ENCODE measurements at places on chromosomes 13 and 19.

GRCh38 chr13:100125946-100126345, 37.1 kb downstream of the PCCA start:
- DNase-seq = no peak

GRCh38 chr19:8577247-8577646, at the start of gene MYO1F:
MYO1F (minus strand) TSS chr19:8577442; CDS start chr19:8577309, 133 bp downstream.
- no peak for DNase-seq

DNA sequence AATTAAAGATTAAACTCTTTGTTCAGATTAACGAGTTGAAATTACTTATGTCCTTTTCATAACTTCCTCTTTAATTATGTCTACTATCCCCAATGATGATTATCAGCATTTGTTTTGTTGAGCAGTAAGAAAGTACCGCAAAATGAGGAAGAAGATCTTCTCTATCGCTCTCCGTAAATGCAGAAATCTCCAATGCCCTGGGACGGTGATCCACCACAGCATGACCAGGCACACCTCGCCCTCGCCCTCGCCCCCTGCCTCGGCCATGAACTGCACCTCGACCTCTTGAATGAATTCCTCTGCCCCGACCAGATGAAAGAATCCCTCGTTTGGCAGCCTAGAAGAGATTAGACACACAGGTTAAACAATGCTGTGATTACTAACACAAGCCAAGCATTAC, 69.1 kb downstream of the RBM26 start:
- DNase-seq = no peak

DNA sequence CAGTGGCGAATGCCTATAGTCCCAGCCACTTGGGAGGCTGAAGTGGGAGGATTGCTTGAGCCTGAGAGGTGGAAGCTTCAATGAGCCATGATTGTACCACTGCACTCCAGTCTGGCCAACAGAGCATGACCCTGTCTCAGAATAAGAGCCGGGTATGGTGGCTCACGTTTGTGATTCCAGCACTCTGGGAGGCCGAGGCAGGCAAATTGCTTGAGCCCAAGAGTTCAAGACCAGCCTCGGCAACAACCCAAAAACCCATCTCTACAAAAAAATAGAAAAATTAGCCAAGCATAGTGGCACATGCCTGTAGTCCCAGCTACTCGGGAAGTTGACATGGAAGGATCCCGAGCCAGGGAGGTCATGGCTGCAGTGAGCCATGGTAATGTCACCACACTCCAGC, 5.3 kb upstream of the NECTIN2 start:
- DNase-seq = no peak

GRCh38 chr19:18190278-18190677, 2.7 kb upstream of the MPV17L2 start:
- no peak for DNase-seq

DNA sequence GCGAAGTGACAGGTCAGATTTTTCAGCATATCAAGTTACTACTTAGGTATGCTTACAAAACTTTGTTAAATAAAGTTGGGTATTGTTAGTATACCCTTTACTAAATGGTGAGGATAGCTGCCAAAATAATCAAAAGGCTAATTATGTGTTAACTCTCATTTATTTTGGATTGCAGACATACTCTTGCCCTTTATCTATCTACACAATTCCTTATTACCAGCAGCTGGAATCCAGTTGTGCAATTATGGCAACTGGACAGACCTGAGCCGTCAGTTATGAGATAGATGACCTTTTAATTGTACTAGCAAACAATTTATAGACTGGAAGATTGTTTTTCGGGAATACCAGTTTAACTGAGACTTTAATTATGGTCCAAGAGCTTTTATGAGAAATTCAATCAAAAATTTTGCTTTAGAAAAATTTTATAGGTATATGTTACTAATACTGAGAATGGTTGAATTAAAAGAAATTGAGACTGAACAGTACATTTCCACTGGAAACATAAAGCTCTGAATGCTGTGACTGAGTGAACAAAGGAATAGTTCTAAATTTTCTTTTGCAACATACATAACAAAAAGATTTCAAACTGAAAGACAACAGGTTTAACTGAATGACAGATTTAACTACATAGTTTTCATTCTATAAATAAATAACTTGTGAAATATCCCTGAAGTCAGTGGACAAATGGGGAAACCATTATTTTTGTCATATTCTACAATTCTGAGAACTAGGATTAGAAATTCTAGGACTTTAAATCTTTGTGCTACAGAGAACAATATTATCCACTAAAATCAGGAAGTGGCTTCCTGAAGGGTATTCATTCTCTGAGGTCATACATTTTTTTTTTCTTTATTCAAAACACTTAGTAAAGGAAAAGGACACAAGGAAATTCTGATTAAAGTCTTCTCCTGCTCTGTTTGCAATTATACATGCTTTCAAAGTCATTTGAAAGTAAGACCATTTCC, 97.4 kb downstream of the ZC3H13 start:
- no peak for DNase-seq

DNA sequence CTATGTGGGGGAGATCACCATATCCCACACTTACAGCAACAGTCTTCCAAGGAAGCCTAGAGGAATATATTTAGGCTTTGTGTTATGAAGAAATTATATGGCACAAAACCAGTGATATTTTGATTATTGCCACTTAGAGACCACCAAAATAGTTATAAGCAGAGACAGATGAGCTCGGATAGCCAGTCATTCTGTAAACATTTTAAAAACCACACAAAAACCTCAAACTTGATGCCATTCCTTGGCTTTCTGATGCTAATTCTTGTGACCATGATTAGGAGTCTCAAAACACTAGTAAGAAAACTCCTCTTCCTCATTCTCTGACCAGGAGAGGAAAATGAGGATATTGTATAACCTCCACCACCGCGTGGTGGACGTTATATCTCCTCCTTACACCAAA, 496.4 kb downstream of the FOXO1 start:
- no peak for DNase-seq

DNA sequence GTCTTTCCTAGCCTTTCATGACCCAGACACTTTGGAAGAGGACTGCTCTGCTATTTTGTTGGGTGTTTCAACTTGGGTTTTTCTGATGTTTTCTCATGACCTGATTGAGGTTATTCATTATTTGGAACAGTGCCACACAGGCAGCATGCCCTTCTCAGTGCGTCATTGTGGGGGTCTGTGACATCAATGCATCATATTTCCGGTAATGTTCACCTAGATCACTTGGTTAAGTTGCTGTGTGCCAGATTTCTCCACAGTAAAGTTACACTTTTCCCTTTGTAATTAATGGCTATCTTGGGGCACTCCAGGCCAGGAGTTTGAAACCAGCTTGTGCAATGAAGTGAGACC, 124.4 kb downstream of the SIPA1L3 start:
- DNase-seq = no peak

- no peak for DNase-seq
These were observed 6.7 kb upstream of the UBL3 start for GRCh38 chr13:29857085-29857484.

- DNase-seq = no peak
These were observed 6.4 kb downstream of the CEACAM3 start for GRCh38 chr19:41802770-41803169.

DNA sequence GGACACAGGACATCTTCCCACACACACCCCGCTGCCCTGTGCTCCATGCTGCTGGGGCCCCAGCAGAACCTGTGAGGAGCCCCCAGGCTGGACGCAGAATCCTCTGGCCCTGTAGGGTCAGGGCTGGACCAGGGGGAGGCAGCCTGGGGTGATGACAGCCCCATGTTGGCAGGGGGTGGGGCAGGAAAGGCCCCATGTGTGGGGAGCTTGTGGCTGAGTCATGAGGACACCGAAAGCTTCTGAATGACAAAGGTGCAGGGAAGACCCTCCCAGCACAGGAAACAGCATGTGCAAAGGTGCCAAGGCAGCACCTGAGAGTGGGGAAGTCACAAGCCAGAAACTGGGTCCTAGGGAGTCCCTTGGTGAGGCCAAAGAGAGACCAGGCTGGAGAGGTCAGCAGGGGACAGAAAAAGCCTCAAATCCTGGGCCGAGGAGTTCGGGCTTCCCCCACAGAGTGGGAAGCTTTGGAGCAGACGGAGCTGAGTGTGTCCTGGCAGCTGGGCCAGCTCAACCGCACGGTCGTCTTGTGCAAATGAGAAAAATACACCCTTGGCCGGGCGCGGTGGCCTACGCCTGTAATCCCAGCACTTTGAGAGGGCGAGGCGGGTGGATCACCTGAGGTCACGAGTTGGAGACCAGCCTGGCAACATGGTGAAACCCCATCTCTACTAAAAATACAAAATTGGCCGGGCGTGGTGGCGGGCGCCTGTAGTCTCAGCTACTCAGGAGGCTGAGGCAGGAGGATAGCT, 17.5 kb downstream of the ATP8B3 start:
- DNase-seq = no peak

GRCh38 chr19:23542562-23542961, 144.4 kb downstream of the ZNF675 start:
- no peak for DNase-seq

DNA sequence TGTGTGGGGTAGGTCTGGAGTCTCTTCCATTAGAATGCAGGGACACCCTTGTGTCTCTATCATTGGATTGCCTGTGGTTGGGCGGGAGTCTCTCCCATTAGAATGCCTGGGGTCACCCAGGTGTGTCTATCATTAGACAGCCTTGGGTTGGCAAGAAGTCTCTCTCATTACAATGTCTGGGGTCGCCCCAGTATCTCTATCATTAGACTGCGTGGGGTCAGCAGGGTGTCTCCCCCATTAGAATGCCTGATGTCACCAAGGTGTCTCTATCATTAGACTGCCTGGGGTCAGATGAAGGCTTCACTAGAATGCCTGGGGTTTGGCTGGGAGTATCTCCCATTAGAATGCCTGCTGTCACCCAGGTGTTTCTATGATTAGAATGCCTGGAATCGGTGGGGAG, 1539.0 kb downstream of the UQCRFS1 start:
- DNase-seq = no peak

- no peak for DNase-seq
These were observed 312.5 kb downstream of the TEX29 start for GRCh38 chr13:111632906-111633305.

DNA sequence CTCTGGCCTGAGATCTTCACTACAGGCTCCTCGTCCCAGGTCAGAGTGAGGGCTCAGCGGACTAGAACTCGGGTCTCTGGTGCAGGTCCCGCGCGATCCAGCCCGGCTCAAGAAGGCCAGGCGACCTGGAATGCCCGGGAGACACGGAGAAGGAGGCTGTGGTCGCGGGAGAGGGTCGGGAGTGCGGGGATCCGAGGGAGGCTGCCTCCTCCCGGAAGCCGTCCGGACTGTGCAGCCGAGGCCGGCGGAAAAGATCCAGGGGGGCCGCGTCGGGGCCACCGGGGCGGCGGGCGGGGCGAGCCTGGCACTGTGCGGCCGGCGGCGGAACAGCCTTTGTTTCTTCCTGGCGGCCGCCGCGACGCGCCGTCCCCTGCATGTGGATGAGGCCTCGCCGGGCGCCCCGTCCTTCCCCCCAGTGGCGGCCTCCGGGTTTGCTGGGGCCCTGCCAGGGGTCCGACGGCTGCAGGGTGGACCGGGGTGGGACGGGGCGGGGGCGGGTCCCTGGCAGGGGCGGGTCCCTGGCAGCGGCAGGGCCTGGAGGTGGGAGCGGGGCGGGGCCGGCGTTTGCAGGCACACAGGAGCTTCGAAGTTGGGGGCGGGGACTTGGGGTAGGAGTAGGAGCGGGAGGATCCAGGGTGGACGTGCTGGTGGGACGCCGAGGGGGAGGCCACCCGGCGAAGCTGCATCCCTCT, 1.0 kb upstream of the SLC7A10 start:
- DNase-seq = no peak

DNA sequence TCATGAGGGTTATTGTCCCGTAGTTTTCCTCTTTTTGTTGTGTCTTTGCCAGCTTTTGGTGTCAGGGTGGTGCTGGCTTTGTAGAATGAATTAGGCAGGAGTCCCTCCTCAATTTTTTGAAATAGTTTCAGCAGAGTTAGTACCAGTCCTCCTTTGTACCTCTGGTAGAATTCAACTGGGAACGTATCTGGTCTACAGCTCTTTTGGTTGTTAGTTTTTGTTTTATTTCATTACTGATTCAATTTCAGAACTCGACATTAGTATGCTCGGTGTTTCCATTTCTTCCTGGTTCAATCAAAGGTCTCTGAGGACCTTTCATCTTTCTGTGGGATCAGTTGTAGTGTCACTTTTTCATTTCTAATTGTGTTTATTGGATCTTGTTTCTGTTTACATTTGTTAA, 1237.0 kb upstream of the PCDH9 start:
- no peak for DNase-seq

- no peak for DNase-seq
These were observed 809 bp downstream of the MYO1F start for GRCh38 chr19:8576273-8576993.

DNA sequence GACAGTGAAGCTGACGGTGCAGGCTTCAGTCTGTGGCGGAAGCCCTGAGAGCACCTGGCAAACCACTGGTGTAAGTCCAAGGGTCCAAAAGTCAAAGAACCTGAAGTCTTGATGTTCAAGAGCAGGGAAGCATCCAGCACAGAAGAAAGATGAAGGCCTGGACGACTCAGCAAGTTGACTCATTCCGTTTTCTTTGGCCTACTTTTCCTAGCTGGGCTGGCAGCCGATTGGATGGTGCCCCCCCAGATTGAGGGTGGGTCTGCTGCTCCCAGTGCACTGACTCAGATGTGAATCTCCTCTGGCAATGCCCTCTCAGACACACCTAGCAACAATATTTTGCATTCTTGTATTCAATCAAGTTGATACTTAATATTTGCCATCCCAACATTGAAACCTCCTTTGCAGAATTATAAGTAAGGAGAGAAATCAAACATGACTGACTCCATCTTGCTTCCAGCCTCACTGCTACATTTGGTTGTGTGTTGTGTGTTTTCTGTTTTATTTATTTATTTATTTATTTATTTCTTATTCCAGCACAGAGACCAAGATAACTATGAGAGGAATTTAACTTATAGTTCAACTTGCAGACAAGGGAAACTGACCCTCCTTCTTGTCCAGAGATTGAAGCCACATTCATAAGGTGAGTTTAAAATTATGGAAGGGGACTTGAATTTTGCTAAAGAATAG, 32.8 kb downstream of the IGFL2 start:
- no peak for DNase-seq

DNA sequence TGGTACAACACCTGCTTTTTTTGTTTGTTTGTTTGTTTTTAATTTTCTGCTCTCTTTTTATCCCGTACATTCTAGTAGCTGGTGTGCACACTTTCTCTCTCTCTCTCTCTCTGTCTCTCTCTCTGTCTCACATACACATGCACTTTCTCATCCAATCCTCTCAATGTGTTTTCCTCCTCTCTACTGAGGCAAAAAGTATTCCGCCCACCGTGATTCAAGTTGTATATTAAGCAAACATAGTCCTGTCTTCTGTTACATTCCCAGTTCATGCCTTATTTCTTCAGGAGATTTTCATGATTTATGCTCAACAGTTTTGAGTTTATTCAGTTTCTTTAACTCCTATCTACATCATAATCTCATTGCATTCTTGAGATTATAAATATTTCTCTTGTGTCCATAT, 38.2 kb upstream of the SCEL start:
- DNase-seq = no peak

- DNase-seq = no peak
These were observed 74.7 kb upstream of the TRPC4 start for GRCh38 chr13:37944081-37944868.

GRCh38 chr19:47229676-47230053, 1.3 kb downstream of the BBC3 start:
- DNase-seq = no peak
